ENCODE measurements at places on chromosomes 6 and 20.

GRCh38 chr6:155461556-155461955 lies 5.9 kb upstream of the NOX3 start:
- no peak for DNase-seq

GRCh38 chr6:112335736-112336135 lies 11.4 kb upstream of the RFPL4B start:
- no peak for DNase-seq

GRCh38 chr6:110415086-110415916 lies at the start of gene DDO:
Gene DDO (minus strand): TSS chr6:110415575. CDS start chr6:110413462, 2,113 bp downstream.
- peak; percentile 37 for DNase-seq

- peak; percentile 91 for DNase-seq
Measured at GRCh38 chr6:34236443-34237315, at the start of gene HMGA1. Gene HMGA1 (plus strand): TSS chr6:34236873. CDS start chr6:34240781, 3,908 bp downstream.

GRCh38 chr6:15682965-15683822 lies 20.4 kb upstream of the DTNBP1 start:
- DNase-seq: no peak
